ENCODE measurements at places on chromosomes 13 and 19.
A peak's percentile ranks its signal among the peaks of the same experiment; 100 is the strongest.

DNA sequence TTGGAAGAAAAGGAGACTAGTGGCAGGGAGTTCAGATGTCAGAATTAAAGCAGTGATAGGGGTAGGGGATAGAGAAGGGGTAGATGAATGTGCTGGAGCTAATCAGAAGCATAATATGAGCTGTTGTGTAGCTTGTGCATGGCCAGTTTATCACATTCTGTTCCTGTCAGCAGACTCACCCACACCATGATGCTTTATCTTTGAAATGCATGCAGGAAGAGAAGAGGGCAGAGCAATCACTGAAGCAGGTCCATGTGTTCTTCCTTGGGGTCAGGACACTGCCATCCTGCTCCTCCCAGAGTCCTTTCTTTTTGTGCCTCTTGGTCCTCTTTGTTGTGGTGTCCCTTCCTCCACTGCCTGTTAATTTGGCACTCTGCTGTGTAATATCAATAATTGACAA is 5.8 kb downstream of the CHAMP1 start:
- ATAC-seq = no peak

- no peak for ATAC-seq
Measured at GRCh38 chr13:74661851-74662250, 527.6 kb upstream of the KLF12 start.

GRCh38 chr13:100495455-100495854 is 93.1 kb downstream of the GGACT start:
- ATAC-seq = no peak

GRCh38 chr13:44293374-44293773 is 80.2 kb upstream of the SERP2 start:
- ATAC-seq = no peak

- no peak for ATAC-seq
Measured at GRCh38 chr19:10462557-10462956, 40.6 kb downstream of the KEAP1 start.

GRCh38 chr19:16373989-16374388 is 49.4 kb downstream of the KLF2 start:
- no peak for ATAC-seq

GRCh38 chr13:43684963-43685725 is 101.6 kb downstream of the ENOX1 start:
- ATAC-seq = no peak

DNA sequence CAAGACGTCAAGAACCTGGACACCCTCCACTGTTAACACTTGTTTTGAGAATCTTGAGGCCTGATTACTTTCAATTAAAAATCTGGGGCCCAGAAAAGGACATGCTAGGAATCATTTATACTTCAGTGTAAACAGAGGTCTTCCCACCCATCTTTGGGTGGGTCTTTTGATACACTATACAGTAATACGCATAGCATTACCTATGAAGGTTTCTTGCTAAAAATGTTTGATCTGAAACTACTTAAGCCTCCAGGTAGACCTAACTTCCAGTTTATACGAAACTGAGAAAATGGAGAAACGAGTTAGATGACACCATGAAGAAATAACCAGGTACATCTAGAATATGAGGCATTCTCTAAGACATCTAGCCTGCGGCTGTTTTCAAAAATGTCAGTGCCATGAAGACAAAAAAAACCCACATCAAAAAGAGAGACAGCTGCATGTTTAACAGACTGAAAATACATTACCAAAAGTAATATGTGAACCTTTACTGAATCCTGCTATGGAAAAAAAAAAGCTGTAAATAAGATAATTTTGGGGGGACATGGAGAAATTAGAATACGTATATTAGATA is 36.6 kb downstream of the TGDS start:
- ATAC-seq = no peak

DNA sequence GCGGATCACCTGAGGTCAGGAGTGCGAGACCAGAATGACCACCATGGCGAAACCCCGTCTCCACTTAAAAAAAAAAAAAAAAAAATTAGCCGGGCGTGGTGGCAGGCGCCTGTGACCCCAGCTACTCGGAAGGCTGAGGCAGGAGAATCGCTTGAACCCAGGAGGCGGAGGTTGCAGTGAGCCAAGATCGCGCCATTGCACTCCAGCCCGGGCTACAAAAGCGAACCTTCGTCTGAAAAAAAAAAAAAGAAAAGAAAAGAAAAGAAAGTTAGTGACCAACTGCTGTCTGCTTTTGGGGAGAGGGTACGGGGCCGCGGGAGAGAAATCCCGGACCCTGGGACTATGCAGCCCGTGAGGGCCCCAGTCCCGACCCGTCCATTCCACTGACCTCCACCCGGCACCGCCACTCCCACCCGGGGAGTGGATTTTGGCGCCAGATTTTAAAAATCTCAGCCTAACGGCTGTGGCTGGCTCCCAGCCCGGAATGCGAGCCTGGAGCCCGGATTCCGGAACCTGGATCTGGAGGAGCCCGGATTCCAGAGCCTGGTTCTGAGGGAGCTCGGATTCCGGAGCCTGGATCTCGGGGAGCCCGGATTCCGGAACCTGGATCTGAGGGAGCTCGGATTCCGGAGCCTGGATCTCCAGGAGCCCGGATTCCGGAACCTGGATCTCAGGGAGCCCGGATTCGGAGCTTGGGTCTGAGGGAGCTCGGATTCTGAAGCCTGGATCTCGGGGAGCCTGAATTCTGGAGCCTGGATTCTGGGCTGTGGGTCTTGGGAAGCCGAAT is 6.1 kb upstream of the LMNB2 start:
- ATAC-seq = peak; percentile 72

DNA sequence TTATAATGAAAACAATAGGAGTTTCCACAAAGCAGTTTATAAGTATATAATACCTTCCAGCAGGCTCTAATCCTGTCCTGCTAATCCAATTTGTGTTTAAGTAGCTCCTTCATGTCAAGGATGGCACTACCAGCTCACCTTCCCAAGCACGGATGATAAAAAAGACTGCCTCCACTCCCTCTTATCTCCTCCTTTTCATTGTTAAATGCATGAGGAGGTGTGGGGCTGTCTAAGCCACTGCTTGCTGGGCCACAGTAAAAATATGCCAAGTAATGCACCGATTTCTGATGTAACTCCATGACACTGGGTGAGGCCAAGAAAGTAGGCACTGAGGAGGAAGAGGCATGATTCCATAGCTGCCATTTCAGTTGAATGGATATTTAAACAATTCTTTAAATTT is 193.1 kb downstream of the ZIC5 start:
- ATAC-seq = no peak

DNA sequence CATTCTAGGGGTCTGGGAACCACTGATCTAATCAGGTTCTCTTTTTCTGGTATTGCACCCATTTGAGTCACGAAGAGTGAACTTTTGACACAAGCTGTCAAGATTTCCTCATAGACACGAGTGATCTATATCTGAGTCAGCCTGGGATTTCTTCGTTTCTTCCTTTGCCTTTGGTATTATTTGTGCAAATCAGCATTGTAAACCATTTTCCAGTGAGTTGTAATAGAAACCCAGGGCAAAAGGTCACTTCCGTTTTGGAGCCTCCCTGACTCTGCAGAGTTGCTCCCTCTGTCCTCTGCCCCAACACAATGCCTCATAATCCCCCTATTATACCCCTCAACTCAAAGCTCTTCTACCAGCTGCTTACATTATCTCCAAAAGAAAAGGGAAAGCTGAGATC is 615.1 kb downstream of the EFNB2 start:
- ATAC-seq = peak; percentile 86

GRCh38 chr19:33464010-33464732 is 57.4 kb downstream of the PEPD start:
- ATAC-seq = no peak

DNA sequence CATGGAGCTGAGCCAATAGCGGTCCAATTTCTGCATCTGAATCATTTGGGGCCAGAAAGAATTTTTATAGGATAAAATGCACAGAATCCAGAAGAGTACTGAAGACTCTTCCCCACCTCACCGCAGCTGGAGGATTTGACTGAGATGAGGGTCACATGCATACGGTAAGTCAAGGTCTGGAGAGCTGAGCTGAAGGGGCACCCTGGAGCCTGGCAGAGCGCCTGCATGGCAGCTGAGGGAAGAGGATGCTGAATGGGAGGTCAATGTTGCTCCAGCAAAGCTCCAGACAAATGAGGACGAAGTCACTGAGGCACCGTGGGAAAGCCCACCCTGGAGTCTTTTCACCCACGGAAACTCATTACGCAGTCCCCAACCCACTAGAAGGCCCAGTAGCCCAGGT is 43.4 kb upstream of the ATP12A start:
- ATAC-seq = no peak

DNA sequence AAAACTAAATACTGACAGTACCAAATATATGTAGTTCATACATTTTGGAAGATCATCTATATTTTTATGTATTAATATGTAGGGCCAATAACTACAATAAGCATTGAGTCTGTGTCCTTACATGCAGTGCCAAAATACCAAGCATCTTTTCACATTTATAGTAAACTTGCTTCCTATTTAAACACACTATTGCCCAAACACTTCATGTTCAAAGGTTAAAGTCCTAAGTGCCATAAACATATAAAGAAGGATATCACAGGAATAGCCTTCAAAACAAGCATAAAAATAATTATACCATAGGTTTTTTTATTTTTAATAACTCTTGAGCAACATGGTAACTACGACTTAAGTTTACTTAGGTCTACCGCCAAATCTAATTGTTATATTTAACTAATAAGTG is 27.1 kb downstream of the EXOSC8 start:
- no peak for ATAC-seq

- ATAC-seq = peak; percentile 83
Measured at GRCh38 chr19:1028062-1028926, 1.9 kb downstream of the CNN2 start.

DNA sequence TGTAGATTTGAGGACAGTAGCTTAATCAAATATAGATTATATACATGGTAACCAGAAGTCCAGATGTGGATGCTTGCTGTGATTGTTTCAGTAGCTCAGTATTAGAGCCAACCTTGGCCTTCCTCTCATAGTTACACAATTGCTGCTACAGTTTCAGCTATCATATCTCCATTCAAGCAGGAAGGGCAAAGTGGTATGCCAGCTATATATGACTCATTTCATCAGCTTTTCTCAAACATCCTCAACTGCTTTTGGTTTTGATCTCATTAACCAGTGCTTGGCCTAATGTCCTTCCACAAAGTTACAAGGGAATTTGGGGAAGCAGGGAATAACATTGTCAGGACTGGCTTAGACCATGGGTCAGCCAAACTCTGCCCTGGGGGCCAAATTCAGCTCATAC is 73.0 kb upstream of the MAB21L1 start:
- ATAC-seq = peak; percentile 59

DNA sequence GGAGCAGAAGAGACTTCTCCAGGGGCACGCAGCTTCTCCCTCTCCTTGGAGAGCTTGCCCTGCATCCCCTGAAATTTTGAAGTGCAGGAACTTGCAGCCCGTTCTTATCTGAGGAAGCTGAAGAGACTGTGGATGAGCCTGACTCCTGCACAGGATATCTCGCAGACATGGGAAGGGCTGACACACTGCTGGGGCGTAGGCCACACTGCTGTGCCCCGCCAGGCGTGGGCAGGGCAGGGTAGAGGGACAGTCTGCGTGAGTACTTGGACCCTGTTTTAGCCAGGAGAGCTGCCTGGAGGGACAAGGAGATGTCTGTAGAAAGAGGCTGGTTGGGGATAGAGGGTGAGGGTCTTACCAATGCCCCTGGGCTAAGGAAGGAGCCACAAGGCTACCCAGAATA is 353.7 kb upstream of the NBEA start:
- ATAC-seq = no peak

DNA sequence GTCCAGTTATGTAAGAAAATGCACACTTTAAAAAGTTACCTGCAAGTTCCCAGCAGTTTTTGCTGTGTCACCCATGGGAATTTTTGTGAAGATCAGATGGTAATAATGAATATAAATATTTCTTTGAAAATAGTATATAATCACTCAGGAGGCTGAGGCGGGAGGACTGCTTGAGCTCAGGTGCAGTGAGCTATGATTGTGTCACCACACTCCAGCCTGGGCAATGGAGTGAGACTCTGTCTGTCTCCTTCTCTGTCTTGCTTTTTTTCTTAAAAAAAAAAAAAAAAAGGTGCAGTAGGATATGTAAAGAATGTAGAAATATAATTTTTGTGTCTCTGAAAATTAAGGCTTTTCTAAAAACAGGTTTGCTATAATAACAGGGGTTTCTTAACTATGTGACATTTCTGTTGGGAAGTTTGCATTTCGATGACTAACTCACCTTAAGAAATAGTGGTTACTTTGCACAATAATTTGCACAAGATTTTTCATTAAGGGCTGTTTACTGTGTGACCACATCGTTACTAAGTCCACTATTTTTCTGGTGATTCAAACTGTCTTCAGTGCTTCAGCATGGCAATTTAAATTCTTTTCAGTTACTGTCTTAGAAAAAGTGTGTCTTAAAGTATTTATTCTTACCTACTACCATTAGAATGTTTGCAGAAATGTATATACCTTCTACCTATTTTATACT is 37.3 kb downstream of the DNAJC3 start:
- peak; percentile 71 for ATAC-seq

DNA sequence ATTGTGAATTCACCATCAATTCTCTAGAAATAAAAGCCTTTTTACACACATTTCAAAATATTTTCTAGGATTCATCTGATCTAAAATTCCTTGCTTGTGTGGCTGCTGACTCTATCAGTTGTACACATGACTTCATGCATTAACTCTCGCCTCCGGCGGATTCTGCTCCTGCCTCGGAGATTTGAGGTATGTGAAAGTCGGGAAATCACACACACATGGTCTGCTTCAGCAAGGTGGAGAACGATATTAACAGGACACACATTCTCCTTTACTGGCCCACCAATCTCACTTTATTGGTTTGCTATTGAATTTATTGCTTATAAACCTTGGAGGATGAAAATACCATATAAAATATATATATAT is 855.7 kb downstream of the SLITRK5 start:
- ATAC-seq = no peak

- ATAC-seq = no peak
Measured at GRCh38 chr19:19101540-19101939, 36.7 kb downstream of the TMEM161A start.

DNA sequence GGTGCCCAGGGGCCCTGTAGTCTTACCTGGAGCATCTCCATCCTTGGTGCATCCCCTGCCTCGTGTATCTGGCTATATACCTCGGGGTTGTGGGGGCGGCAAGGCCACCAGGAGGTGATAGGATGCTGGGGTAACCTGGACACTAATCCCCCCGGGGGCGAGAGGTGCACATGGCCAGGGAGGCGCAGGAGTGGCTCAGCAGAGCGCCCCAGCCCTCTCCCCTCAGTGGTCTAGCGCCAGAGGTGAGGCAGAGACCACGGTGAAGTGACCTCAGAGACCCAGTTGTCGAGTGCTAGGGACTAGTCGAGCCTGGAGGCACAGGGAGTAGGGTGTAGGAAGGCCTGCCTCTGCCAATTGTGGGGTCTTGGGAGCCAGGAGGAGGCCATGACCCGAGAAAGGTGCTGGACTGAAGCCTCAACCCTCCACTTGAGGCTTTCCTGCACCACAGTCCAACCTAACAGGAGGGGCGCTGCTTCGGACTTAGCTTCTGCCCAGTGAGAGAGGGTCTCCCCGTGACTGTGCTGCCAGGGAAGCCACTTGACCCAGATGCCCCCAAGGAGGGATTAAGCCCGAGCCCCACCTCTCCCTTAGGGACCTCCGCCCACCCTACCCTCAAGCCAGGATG is at the start of gene LHB:
Gene LHB (minus strand): TSS at position 51 of the 625 bp plus-strand sequence. CDS start 10 bp downstream, at position 41.
- ATAC-seq = no peak

- no peak for ATAC-seq
Measured at GRCh38 chr19:1262623-1263123, 6.5 kb upstream of the CIRBP start.

All from esophagus mucosa (tissue), 1 donor.